Progenitor cell of endocrine pancreas (in vitro differentiated cells): ENCODE measurements at places on chromosomes 5 and 9.

- no peak overlapping the region for H3K4me3 ChIP-seq
- peaks cover 9% of the 10 kb centered on the region for H3K27me3 ChIP-seq
- DNase-seq = no peak
- H3K36me3 ChIP-seq = no peaks in the 10 kb centered on the region
- no peak overlapping the region for H3K27ac ChIP-seq
Observed at GRCh38 chr5:93120051-93120450, 461.0 kb downstream of the NR2F1-AS1 start.

GRCh38 chr9:4491626-4491975 is 1.3 kb downstream of the SLC1A1 start:
- peaks cover 22% of the 10 kb centered on the region for H3K27me3 ChIP-seq
- peak overlapping the region; percentile 71 for H3K27ac ChIP-seq
- H3K4me3 ChIP-seq = peak overlapping the region; percentile 90
- no peak for DNase-seq

DNA sequence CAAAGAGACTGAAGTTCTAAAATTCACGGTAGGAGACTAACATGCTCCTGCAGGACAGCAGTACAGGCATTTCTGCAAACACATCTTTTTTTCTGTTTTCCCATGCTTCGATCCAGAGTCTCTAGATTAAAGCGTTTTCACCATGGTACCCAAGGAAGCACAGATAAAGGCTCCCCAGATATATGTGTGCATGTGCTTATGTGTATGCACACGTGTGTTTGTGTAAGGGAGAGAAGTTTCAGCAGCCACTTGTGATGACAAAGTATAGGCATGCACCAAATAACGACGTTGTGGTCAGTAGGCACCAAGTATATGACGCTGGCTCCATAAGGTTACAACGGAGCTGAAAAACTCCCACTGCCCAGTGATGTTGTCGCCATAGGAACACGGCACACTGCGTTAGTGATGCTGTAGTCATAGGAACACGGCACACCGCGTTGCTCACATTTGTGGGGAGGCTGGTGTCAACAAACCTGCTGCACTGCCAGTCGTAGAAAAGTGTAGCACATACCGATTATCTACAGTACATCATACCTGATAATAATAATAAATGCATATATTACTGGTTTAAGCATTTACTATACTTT is 21.7 kb downstream of the MED10 start:
- H3K36me3 ChIP-seq = no peaks in the 10 kb centered on the region
- H3K4me3 ChIP-seq = no peak overlapping the region
- no peak overlapping the region for H3K27ac ChIP-seq
- peaks cover 16% of the 10 kb centered on the region for H3K27me3 ChIP-seq
- no peaks in the 10 kb centered on the region for H3K4me1 ChIP-seq

DNA sequence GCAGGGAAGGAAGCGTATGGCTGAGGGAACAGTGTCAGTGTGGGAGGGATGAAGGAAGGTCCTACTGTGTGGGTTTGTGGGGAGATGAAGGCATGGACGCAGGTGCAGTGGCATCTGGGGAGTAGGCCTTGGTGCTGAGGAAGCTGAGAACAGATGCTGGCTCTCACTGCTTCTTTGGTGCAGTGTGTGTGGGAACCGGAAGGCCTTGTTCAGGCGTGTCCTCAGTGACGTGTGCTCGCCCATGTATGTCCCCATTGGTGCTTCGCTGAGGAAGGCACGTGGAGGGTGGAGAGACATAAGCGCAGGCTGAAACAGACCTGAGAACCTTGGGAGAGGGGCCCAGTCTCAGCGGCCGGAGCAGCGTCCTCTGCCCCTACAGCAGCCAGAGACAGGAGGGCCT is 18.7 kb downstream of the ADAMTS13 start:
- no peak for DNase-seq
- no peaks in the 10 kb centered on the region for H3K27me3 ChIP-seq
- H3K36me3 ChIP-seq = no peaks in the 10 kb centered on the region
- H3K27ac ChIP-seq = no peak overlapping the region
- no peaks in the 10 kb centered on the region for H3K4me1 ChIP-seq

DNA sequence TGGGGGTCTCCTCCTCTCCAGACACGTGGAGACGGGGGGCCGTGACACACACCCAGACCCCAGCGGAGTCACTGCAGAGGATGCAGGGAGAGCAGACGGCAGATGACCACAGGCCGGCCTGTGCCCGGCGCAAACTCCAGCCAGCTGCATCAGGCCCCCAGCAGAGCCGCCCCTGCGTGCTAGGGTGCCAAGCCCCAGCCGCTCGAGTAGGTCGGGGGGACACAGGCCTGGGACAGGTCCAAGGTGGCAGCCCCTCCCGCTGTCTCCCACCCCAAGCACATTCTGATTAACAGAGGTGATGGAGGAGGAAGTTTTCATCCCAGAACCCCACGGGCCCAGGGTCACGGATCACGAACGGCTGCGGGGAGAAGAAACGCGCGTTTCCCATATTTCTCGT is 14.4 kb downstream of the NACC2 start:
- no peaks in the 10 kb centered on the region for H3K36me3 ChIP-seq
- no peak for DNase-seq
- no peak overlapping the region for H3K4me3 ChIP-seq
- peaks cover 6% of the 10 kb centered on the region for H3K4me1 ChIP-seq
- no peaks in the 10 kb centered on the region for H3K27me3 ChIP-seq
- H3K27ac ChIP-seq = no peak overlapping the region

DNA sequence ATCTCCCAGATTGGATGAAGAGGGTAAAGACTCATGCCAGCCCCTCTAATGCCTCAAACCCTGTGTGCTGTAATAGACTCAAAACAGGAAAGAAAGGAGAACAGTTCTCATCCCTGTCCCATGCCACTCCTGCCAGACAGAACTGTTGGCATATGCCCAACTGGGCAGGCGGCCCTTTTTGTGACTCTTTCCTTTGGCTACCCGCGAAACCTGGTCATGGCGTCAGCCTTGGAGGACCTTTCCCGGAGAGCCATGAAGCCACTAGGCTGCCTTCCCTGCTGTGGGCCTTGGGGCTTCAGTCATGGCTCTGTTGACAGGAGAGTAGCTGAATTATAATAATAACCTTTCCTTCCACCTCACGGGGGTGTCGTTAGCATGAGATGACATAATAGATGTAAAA is 75.9 kb upstream of the SEMA6A start:
- H3K36me3 ChIP-seq = no peaks in the 10 kb centered on the region
- no peak for DNase-seq
- peaks cover 4% of the 10 kb centered on the region for H3K4me1 ChIP-seq
- no peak overlapping the region for H3K27ac ChIP-seq

- H3K27me3 ChIP-seq = peaks cover 30% of the 10 kb centered on the region
- peaks cover 22% of the 10 kb centered on the region for H3K4me1 ChIP-seq
- H3K36me3 ChIP-seq = no peaks in the 10 kb centered on the region
- no peak for DNase-seq
- no peak overlapping the region for H3K27ac ChIP-seq
- H3K4me3 ChIP-seq = no peak overlapping the region
Observed at GRCh38 chr5:73282923-73283322, 109.9 kb downstream of the TMEM174 start.

DNA sequence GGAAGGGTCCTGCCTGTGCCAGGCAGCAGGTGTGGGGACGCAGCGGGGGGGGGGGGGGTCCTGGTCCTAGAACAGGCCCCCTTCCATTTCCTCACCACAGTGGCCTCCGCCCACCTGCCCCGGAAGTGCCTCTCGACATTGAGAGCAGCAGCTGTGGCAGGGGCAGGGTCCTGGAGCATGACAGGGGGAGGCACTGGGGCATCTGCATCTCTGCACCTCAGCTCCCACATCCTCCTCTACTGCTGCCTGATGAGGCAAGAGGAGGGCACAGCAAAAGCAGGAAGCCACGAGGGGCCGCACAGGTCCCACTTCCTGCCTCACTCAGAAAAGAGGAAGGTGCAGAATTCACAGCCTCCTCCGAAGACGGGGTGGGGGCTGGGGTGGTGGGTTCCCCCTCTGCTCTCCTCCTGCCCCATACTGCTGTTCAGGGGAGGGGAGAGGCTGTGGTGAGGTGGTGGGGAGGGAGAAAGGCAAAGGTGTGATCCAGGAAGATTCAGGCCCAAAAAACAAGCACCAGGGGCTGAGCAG is 14.8 kb downstream of the AKNA start:
- no peaks in the 10 kb centered on the region for H3K4me1 ChIP-seq
- peaks cover 5% of the 10 kb centered on the region for H3K36me3 ChIP-seq
- H3K27ac ChIP-seq = no peak overlapping the region
- H3K27me3 ChIP-seq = no peaks in the 10 kb centered on the region

- peaks cover 6% of the 10 kb centered on the region for H3K36me3 ChIP-seq
- H3K4me3 ChIP-seq = no peak overlapping the region
- no peaks in the 10 kb centered on the region for H3K27me3 ChIP-seq
- no peak overlapping the region for H3K27ac ChIP-seq
- no peaks in the 10 kb centered on the region for H3K4me1 ChIP-seq
Observed at GRCh38 chr5:157485811-157486210, 25.8 kb downstream of the NIPAL4 start.

DNA sequence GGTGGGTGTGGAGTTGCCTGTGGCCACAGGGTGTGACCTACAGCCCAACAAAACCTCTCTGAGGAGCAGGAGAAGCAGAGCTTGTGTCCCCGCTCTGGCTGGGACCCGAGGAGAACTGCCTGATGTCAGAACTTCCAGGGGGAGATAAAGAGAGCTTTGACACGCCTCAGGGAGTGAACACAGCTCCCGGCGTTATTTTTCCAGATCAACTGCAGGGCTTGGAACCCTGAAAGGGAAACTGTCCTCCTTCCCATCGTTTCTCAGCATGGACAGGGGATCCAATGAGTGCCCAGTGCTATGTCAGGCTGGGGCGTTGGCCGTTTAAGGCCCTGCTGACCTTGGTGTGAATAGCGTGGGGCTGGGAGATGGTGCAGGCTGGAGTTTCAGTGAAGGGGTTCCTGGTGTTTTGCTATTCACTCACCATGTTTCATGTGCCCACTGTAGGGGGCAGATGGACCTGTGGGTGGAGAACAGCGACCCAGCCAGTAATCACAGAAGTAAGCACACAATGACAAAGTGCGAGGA is 22.0 kb downstream of the GADD45G start:
- no peaks in the 10 kb centered on the region for H3K36me3 ChIP-seq
- no peak overlapping the region for H3K4me3 ChIP-seq
- H3K27ac ChIP-seq = no peak overlapping the region
- peaks cover 10% of the 10 kb centered on the region for H3K4me1 ChIP-seq

GRCh38 chr5:123092696-123093095 is 3.7 kb downstream of the PRDM6 start:
- H3K36me3 ChIP-seq = no peaks in the 10 kb centered on the region
- H3K27me3 ChIP-seq = peaks cover 85% of the 10 kb centered on the region
- H3K27ac ChIP-seq = no peak overlapping the region
- H3K4me3 ChIP-seq = no peak overlapping the region

GRCh38 chr5:136811551-136811950 is 446.2 kb upstream of the TRPC7 start:
- peaks cover 4% of the 10 kb centered on the region for H3K27me3 ChIP-seq
- no peak overlapping the region for H3K27ac ChIP-seq
- no peaks in the 10 kb centered on the region for H3K36me3 ChIP-seq
- DNase-seq = no peak
- no peaks in the 10 kb centered on the region for H3K4me1 ChIP-seq
- no peak overlapping the region for H3K4me3 ChIP-seq

DNA sequence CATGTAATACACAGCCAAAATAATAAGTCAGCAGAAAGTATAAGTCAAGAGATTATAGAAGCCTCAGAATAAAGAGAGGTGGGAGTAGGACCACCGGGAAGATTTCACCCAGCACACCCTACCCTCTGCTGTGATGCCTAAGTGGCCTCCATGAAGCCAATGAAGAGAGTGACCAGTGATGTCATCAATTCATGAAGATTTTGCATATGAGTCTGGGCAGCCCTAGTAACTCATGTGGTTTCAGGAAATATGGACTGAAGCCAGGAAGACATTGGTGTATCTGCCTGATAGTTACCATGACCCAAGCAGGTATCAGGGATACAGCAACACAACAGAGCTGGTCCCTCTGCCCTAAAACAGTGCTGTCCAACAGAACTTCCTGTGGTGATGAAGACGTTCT is 135.3 kb downstream of the ADAMTS12 start:
- no peak overlapping the region for H3K4me3 ChIP-seq
- H3K4me1 ChIP-seq = no peaks in the 10 kb centered on the region
- H3K36me3 ChIP-seq = no peaks in the 10 kb centered on the region
- H3K27me3 ChIP-seq = no peaks in the 10 kb centered on the region

DNA sequence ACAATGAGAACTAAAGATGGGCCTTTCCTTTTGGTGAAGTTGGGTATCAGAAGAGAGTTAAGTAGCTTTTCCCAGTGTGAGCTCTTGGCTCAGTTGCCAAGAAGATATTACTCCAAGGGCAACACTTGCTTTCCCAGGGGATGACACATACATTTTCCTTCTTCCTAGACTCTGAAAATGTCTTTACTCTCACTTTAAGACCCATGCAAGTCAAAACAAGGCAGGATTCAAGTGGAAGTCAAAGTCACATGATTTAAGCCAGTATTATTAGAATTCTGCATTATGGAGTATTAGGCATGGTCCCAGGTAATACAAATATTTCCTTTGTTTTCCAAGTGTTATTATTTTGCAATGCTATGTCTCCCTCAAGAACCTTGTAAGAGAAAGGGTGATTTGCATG is 175.1 kb downstream of the PPP2R2B start:
- peaks cover 17% of the 10 kb centered on the region for H3K27me3 ChIP-seq
- DNase-seq = no peak

DNA sequence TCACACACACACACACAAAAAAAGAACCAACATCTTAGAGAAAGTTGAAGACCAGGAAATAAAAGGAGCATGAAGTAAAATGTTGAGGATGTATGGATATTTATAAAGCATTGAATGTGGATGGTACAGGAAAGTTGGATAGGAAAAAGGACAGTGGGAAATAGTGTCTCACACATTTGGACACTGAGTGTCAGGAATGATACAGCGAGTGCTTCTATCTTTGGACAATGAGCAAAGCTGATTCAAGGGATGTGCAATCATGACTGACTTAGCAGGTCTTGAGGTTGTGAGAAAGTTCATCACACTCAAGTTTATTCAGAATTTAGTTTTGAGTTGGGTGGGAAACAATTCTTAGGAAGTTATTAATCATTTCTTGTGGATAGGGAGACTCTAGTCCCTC is 50.1 kb upstream of the SRP19 start:
- no peak overlapping the region for H3K27ac ChIP-seq
- H3K36me3 ChIP-seq = peaks cover 21% of the 10 kb centered on the region
- H3K27me3 ChIP-seq = no peaks in the 10 kb centered on the region
- no peaks in the 10 kb centered on the region for H3K4me1 ChIP-seq
- H3K4me3 ChIP-seq = no peak overlapping the region
- DNase-seq = no peak

- no peak overlapping the region for H3K4me3 ChIP-seq
- no peaks in the 10 kb centered on the region for H3K36me3 ChIP-seq
- no peak overlapping the region for H3K27ac ChIP-seq
Observed at GRCh38 chr5:110055302-110055701, 365.6 kb downstream of the MAN2A1 start.

DNA sequence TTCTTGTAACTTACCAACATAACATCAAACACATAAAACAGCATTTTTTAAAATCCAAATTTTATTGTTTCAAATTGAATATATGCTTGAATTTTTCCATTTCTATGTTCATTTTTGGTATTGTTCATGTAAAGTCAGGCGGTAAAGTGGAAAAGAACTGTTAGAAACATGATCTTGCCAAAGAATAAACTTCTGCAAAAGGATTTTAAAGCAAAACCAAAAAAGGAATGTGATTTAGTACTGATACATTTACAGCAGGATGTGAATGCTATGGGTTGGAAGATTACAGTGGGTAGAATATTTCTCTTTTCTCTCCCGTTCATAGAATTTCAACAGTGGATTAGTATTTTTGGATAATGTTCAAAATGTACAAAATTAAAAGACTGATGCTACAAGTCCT is 277.2 kb upstream of the MPDZ start:
- H3K27me3 ChIP-seq = no peaks in the 10 kb centered on the region
- no peak overlapping the region for H3K4me3 ChIP-seq
- H3K36me3 ChIP-seq = no peaks in the 10 kb centered on the region
